ENCODE measurements at places on chromosomes 3 and 15. TPM values are rescaled to one million over a fixed set of nuclear protein-coding genes. Genes with fewer than 3 reads are reported as not detected.

Gene ZNF592
- 13.4 TPM for total RNA-seq

Gene SGO1
- 15.8 TPM for total RNA-seq

Gene CLRN1
- not detected for total RNA-seq

Gene TNFAIP8L3
- 43.1 TPM for total RNA-seq

Gene CHRNA3
- 0.45 TPM for total RNA-seq

Gene ASB14
- total RNA-seq: not detected

Gene RNF123
- 16.5 TPM for total RNA-seq

Gene CYP1A1
- 1.5 TPM for total RNA-seq

Gene HSPBAP1
- 5.2 TPM for total RNA-seq

Gene MKRN3
- 1.1 TPM for total RNA-seq

Gene CACNA1D
- total RNA-seq: 1.0 TPM

Gene TRPM7
- total RNA-seq: 26.7 TPM
